ENCODE measurements at places on chromosomes 2 and 18.

DNA sequence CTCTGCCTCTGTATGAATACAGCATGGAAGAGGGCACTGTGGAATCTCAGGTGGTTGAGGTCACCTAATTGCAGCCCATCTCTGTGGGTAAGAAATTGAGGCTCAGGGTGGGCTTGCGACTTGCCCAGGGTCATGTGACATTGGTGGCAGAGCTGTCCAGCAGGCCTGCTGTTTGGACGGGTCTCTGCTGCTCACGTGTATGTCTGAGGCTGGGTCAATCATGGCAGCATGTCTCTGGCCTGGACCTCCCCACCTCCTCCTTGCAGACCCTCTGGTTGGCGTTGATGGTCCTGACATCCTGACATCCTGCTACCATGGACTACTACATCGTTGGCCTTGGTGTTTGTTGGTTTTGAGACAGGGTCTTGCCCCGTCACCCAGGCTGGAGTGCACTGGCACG is 64.3 kb upstream of the HPCAL1 start:
- no peak for DNase-seq

DNA sequence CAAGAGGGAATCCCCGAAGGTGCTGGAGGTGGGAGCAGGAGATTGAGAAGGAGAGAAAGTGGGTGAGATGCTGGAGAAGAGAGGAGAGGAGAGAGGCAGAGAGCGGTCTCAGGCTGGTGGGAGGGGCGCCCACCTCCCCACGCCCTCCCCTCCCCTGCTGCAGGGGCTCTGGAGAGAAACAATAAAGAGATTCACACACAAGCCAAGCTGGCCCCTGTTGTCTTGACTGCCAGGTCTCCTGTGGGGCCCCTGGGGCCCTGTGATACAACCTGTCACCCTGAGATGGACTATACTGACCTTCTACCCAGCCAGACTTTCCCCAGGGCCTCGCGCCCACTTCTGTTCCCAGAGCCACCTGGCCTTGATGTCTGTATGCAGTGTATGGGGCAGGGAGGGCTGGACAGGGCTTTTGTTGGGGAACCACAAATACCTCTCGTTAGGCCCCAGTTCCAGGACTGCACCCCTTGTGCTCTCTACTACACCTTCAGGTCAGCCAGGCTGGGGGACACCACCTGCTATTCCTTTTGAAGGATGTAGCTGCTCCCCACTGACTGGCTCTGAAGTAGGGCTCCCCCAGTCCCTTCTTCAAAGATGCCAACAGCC is 8.0 kb upstream of the SPEG start:
- no peak for DNase-seq

GRCh38 chr18:57286949-57287348 is 65.4 kb upstream of the ST8SIA3 start:
- no peak for DNase-seq

GRCh38 chr2:180003559-180003958 is 3.5 kb downstream of the CWC22 start:
- no peak for DNase-seq

- DNase-seq = no peak
These were observed 57.5 kb downstream of the TANK start for GRCh38 chr2:161217597-161218185.

DNA sequence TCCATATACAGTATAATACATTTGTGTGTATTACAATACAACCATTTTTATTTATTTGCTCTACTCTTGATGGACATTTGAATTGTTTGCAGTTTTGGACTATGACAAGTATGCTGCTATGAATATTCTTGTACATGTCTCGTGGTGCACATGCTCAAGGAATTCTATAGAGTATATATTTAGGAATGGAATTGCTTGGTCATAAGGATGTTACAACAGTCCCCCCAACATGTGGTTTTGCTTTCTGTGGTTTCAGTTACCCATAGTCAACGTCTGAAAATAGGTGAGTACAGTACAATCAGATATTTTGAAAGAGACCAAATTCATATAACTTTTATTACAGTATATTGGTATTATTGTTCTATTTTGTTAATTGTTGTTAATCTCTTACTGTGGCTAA is 24.1 kb upstream of the PLEKHM3 start:
- DNase-seq = no peak

GRCh38 chr18:13513481-13513880 is 212.9 kb downstream of the FAM210A start:
- no peak for DNase-seq

DNA sequence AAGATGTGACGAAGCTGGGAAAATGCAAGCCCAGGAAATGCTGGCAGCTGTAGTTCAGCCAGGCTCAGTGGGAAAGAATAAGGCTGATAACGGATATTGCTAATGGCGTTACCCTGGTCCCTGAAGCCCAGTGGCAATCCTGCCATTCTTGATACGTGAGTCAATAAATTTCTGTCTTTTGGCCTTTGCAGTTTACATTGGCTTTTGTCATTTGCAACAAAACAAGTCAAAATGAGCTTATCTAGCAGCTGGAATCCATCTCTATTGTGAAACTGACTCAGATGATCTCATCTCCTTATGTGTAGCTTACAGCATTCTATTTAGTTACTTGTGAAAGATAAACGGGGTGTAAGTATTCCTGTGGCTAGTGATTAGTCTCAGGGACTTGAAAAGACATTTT is 43.8 kb downstream of the ARL6IP6 start:
- no peak for DNase-seq

DNA sequence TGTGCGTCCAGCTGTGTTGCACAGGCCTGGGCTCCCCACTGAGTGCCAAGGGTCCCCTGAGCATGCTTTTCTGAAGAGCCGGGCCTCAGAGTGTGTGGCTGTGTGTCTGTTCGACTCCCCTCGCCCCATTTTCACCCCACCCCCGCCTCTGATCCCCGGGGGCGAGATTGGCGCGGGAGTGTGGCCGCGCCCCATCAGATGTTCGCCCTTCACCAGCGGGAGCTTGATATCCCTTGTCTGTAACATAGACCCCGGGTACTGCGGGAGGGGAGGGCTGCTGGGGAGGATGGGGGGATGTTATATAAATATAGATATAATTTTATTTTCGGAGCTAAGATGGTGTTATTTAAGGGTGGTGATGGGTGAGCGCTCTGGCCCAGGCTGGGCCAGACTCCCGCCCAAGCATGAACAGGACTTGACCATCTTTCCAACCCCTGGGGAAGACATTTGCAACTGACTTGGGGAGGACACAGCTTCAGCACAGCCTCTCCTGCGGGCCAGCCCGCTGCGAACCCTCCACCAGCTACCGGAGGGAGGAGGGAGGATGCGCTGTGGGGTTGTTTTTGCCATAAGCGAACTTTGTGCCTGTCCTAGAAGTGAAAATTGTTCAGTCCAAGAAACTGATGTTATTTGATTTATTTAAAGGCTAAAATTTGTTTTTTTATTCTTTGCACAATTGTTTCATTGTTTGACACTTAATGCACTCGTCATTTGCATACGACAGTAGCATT is 1.5 kb downstream of the RHOB start:
- DNase-seq = no peak

GRCh38 chr18:40652321-40652720 is 1302.7 kb upstream of the PIK3C3 start:
- DNase-seq = no peak

- no peak for DNase-seq
These were observed 6.2 kb downstream of the ESPNL start for GRCh38 chr2:238106339-238106697.

- DNase-seq = no peak
These were observed 24.8 kb upstream of the HNRNPA3 start for GRCh38 chr2:177187631-177188312.

DNA sequence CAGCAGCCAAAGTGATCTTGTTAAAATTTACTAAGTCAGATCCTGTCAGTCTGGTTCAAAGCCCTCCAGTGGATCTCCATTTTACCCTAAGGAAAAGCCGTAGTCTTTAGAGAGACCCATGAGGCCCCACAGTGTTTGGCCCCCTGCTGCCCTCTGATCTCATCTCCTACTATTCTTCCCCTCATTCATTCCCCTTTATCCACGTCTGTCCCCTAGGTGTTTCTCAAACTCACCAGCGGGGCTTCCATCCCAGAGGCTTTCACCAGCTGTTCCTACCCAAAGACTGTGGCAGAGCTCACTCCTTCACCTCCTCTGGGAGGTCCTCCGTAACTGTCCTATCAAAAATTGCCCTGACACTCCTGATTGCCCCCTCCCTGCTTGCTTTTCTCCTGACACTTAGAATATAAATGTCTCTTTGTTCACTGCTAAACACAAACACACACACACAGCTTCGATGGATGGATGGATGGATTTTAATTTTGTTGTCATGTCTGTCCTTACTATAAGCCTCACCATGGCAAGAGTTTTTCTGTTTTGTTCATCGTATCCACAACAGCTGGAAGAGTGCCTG is 26.1 kb downstream of the LIMS1 start:
- no peak for DNase-seq

DNA sequence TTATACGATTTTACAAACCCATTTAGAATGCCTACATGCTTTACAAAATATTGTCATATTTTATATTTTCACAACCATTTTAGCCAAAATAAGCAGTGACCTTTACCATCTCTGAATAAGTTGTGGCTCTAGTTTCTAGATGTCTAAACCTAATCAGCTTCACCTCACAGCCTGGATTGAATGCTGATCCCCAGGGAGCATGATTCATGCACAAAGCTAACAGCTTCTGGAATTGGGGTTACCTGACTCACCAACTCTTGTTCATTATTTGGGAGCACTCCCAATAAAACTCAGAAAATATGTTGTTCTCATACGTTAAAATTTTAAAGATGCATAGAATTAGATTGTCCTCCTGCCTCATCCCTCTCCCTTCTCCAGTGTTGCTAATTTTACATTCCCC is 611.7 kb upstream of the NETO1 start:
- DNase-seq = no peak

- no peak for DNase-seq
These were observed 926.2 kb downstream of the TSN start for GRCh38 chr2:122681626-122682025.

- no peak for DNase-seq
These were observed 241.0 kb upstream of the RBBP8 start for GRCh38 chr18:22691946-22692710.

DNA sequence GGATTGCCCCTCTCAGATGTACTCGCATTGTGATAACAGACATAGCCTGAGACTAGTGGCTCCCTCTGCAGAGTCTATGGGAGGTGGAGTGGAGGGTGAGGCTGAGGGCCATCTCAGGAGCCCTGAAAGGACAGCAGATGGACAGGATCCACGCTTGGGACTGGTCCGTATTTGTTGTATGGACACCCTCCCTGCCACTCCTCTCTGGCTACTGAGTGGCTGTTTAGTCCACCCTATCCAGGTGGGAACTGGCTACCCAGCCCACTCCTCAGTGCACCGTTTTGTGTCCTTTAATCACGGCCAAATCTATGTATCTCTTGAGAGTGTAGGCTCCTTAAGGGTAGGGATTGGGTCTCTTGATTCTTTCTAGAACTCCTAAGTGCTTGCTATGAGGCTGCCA is 4.5 kb upstream of the GLI2 start:
- DNase-seq = no peak

DNA sequence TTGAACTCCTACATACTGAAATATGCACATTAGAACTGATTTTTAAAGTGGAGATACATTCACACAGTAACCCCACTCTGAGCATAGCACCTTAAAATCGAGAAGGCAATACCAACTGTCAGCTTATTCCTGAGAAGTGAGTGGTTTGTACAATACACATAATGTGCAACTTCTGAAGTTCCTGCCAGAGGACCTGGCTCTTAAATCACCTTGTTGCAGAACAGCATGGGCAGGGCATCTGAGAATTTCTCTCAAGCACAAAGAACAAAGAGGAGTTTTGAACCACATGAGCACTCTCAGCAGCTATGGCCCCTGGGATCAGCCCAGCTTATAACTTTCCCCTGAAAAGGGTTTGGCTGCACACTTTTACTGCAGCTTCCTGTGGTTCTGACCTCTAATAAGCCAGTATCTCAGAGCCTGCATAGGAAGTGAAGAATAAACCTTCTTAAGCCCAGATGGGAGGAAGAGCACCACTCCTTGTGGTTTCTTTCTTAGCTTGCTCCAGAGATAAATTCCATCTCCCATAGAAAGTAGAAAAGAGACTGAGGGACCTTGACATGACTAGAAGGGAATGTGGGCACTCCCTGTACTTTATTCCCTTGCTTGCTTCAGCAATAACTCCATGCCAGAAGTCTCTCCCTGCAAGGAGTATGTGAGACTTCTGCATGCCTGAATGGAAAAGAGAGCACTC is 862.3 kb downstream of the SUCLG1 start:
- DNase-seq = no peak

GRCh38 chr2:118319271-118319684 is 231.0 kb downstream of the INSIG2 start:
- no peak for DNase-seq

- DNase-seq = no peak
These were observed 402.8 kb downstream of the TXNL1 start for GRCh38 chr18:56235481-56236013.

- no peak for DNase-seq
These were observed 40.5 kb downstream of the SCN9A start for GRCh38 chr2:166335284-166335683.

Data from left renal cortex interstitium (tissue), 4 donors.